ENCODE measurements at places on chromosomes 1 and 21.

GRCh38 chr1:78168306-78168705, 122.5 kb downstream of the GIPC2 start:
- no peak for DNase-seq

DNA sequence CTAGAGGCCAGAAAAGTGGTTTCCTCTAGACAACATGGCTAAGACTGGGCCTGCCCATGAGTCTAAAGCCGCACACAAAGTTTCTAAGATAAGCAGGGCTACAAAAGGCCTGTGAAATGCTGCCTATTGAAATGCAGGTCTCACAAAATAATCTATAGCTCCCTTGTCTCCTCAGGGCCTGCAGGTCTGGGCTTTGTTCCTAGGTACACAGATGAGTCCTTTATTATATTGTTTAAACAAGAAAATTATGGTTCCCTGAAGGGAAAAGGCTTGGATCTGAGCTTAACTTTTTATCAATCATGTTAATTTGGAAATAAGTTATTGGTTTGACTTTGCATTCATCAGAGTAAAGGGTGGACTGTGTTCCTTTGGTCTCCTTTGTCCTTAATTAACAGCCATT, 413.4 kb upstream of the BEND5 start:
- no peak for DNase-seq

DNA sequence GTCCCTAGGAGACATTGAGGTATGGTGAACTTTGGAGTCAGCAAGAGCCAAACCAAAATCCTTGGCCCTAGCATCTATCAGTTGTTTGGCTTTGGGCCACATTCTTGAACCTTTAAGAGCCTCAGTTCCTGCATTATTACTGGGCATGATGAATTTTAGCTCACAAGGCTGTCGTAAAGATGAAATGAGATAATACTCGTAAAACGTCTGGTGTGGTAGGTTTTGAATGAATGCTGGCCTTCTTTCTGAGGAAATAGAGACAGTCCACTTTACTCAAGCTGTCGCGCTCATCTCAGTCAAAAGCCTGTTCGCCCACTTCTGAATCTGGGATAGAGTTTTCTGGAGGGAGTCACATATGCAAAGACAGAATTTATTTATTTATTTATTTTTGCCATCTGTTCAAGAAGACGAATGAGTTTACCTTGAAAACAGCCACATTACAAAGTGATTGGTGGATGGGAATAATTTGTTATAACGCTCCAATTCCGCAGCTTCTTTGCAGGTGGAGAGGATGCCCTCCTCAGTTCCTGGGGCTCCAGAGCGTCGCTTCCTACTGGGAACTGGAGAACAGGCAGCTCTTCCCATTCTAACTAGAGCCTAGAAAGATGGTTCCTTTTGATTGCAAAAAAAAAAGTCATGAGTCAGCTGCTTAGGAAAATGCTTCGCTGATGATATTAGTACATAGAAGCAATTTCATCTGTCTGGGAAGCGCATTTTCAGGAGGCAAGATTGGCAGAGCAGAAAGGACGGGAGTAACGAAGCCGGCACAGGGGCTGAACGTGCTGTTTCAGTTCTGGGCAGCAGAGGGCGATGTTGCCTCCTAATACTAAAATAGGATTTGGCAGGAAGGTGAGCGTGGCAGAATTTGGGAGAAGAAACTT, 49.9 kb upstream of the CYP2J2 start:
- no peak for DNase-seq

- DNase-seq, result no peak
Measured at GRCh38 chr1:228391411-228392020, 15.1 kb downstream of the TRIM11 start.

DNA sequence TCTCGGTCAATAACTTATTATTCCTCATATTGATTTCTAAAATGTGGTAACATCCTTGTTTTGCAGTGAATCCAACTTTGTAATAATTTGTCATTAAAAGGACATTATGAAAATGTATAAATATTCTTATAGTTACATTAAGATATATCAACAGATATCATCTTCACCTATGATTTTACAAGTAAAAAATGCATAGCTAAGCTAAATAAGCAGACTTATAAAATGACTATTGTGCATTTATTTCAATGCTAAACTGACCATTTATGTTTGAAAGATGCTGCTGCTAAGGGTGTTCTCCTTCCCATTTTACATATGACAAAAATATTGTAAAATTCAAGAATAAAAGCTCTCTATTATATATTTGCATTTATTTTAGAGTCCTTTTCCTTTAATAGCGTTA, 7.8 kb downstream of the PROX1 start:
- no peak for DNase-seq

- DNase-seq, result no peak
Measured at GRCh38 chr1:178010674-178011464, 41.0 kb upstream of the SEC16B start.

DNA sequence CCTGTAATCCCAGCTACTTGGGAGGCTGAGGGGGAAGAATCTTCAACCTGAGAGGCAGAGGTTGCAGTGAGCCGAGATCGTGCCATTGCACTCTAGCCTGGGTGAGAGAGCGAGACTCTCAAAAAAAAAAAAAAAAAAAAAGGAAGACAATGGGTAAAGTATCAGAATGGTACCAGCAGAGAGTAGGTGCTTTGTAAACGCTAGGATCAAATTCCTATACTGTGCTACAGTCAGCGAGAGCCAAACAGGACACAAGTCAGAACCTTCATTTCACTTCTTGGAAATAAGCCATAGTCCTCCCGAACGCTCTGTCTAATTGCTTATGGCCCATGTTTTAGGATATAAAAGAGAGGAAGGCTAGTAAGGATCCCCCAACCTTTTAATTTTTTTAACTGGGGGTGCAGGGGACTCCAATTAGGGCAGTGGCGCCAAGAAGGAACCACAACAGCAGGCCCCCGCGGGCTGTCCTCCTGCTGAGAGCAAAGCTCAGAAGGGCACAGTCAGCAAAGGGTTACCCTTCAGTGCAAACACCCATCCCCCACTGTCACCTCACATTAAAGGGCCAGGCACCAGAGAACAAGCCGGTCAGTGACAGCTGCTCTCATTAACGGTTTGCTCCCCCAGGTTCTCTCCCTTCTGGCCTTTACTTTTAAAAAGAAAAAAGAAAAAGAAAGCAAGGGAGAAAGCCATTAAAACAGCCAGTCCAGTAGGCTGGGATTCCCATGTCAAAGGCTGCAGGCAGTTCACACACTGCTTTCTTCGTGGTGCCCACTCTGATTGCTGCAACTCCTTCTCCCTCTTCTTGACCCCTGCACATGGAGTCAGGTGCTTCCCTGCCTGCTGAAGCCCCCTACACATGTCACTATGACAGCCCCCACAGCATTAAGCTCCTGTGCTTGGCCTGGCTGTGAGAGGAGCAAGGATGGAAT, 69.4 kb downstream of the PLPP3 start:
- no peak for DNase-seq

DNA sequence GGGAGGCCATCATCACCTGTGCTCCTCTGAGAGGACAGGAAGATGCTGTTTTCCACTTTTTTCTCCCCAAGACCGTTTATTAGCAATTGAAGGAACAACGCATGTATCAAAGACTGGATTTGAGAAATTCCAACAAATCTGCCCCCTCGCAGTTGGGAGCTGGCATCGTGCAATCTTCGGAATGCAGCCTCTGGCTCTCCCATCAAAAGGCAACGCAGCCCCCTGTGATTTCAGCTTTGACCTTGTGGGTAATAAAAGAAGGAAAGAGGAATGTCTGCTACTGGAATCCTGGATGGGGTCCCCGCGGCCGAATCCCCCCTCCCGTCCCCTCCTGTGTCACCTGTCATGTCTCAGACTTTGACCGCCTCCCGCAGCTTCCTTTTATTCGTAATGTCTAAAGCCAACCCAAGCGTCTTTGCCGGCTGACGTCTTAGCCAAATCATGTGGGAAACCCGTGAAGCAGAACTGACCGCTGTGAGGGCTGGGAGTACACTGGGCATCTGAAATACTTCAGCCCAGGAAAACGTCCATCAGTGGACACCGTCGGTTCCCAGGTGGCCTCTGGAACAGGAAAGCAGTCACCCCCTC, 101.5 kb downstream of the WDR4 start:
- no peak for DNase-seq

DNA sequence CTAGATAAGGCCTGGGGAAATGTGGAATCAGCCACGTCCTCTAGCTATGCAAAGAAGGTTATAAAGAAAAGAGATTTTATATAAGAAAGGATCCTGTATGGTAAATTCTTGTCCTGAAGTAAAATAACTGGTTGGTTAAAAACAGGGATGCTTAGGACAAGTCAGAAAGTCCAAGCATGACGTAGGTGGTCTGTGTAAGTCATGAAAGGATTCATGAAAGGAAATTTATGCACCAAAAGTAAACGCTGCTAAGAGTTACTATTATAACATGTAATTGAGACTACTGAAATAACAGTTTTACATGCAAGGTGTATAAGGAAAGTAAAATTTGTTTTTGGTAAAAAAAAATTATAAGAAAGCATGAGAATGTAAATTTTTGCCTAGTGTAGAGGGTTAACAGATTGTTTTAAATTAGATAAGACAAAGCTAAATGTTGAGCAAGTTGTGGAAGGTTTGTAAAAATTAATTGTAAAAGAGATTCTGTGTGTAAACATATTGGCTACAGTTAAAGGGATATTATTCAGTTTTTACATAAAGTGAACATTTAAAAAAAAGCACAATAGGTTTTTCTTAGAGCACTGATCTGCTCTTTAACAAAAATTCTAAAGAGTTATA, 43.9 kb downstream of the PIGK start:
- DNase-seq, result no peak

DNA sequence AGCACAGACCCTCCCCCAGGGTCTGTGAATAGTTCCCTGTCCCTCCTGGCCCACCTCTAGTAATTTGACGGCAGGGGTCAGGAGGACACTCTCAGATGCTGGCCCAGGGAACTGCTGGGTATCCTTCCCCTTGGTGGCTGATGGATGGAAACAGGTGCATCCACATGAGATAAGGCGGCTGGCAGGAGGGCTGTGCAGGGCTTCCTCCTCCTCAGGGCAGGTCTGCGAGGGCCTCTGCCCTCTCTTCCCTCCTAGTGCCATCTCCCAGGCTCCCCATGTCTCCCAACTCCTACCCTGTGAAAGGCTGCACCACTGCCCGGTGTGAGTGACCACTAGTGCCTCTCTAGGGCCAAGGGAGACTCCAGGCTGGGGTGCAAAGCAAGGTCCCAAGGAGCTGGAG, 123.9 kb downstream of the GLIS1 start:
- DNase-seq, result no peak
